ENCODE measurements at places on chromosomes 4 and X. TPM values are rescaled to one million over a fixed set of nuclear protein-coding genes. Genes with fewer than 3 reads are reported as not detected.
A peak's percentile ranks its signal among the peaks of the same experiment; 100 is the strongest.

The SYTL4 gene
- 24.2 TPM for polyA plus RNA-seq

DNA sequence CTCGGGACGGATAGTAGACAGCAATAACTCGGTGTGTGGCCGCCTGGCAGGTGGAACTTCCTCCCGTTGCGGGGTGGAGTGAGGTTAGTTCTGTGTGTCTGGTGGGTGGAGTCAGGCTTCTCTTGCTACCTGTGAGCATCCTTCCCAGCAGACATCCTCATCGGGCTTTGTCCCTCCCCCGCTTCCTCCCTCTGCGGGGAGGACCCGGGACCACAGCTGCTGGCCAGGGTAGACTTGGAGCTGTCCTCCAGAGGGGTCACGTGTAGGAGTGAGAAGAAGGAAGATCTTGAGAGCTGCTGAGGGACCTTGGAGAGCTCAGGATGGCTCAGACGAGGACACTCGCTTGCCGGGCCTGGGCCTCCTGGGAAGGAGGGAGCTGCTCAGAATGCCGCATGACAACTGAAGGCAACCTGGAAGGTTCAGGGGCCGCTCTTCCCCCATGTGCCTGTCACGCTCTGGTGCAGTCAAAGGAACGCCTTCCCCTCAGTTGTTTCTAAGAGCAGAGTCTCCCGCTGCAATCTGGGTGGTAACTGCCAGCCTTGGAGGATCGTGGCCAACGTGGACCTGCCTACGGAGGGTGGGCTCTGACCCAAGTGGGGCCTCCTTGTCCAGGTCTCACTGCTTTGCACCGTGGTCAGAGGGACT lies 5.7 kb upstream of the MSANTD1 start:
- DNase-seq = no peak

- peak; percentile 13 for DNase-seq
These were observed 136.2 kb upstream of the BMPR1B start for GRCh38 chr4:94621491-94622080.

GRCh38 chr4:89586864-89587263 lies 250.1 kb downstream of the SNCA start:
- DNase-seq = no peak

- DNase-seq = no peak
These were observed 210.9 kb downstream of the GRID2 start for GRCh38 chr4:92514627-92515026.

DNA sequence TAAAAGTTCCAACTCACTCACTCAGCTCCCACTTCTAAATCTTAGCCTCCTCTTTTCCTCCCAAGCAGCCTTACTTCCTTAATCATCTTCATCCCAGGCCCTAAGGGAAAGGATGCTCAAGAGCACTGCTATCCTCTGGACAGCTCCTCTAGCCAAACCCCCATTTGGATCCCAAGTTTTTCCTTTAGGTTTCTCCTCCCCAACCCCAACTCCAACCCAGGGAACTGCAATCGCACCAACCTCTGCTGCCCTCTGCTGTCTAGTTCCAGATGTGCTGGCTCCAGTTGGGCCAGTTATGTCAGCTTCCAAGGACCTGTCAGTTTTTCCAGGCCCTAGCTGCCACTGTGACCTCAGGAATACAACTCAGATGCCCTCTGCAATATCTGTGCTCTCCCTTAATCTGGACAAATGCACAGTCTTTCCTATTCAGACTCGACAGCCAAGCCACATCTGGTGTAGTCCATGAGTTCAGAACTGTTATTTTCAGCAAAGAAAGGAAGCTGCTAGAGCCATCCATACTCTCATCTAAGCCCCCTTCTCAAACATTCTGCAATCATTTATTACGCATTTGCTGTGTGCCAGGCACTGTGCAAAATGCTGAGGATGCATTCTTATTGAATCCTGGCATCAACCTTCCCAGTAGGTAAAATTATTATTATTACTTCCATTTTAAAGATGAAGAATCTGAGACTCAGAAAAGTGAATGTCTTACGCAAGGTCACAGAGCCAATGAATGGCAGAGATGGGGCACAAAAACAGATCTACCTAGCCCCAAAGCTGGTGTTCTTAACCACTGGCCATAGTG lies 12.3 kb upstream of the XPNPEP2 start:
- DNase-seq = no peak

GRCh38 chrX:45710081-45710801 lies 509.6 kb upstream of the DIPK2B start:
- DNase-seq = no peak

DNA sequence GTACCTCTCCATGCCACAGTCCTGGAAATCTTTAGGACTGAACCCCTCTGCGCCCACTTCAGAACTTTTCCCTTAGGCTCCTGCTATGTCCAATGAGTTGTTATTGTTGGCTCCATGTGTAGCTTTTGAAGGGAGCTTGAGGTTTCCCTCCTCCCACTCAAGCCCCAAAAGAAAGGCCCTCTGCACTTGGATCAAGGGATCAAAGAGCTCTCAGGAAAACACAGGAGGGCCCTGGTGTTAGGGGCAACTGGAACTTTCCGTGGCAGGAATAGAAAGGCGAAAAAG lies 135.0 kb downstream of the RASL11B start:
- DNase-seq = no peak

The UBA1 gene
- polyA plus RNA-seq = 211 TPM

The RTL3 gene
- polyA plus RNA-seq = not detected

GRCh38 chr4:70360460-70360859 lies at the start of gene SMR3A:
Gene SMR3A, plus strand, starts transcription at chr4:70360760. Its CDS starts 1,356 bp downstream, at chr4:70362116.
- no peak for DNase-seq

GRCh38 chr4:159145992-159146330 lies 43.1 kb downstream of the RAPGEF2 start:
- DNase-seq = no peak

DNA sequence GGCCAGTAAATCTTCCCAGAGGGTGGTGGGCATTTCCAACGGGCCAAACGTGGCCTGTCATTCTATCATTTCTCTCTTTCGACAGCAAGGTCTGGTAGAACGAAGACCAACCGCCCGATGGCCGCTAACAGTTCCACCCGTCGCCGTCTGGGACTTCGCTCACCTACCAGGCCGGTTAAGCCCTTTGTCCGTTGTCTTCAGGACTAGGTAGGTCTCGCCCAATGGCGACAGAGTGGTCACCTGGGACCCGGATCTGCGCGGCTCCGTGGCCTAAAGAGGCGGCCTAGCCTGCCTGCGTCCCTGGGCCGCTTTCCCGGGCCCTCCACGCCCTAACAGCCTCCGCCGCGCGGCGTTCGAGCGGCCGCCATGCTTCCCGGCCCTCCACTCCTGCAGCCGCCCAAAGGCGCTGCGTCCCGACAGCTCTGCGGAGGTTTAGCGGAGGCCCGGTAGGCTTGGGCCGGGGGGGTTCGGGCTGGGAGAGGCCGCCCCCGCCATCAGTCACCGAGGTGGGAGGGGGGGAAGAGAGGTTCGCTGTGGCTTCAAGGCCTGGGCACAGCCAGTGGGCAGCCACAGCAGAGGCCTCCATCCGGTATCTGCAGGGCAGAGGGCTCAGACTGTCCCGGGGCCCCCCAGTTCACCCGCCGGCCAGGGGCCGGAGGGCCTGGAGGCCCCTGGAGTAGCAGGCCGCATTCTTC lies 194.0 kb upstream of the BRWD3 start:
- DNase-seq = no peak

GRCh38 chr4:140004549-140004895 lies 149.5 kb downstream of the MAML3 start:
- no peak for DNase-seq

DNA sequence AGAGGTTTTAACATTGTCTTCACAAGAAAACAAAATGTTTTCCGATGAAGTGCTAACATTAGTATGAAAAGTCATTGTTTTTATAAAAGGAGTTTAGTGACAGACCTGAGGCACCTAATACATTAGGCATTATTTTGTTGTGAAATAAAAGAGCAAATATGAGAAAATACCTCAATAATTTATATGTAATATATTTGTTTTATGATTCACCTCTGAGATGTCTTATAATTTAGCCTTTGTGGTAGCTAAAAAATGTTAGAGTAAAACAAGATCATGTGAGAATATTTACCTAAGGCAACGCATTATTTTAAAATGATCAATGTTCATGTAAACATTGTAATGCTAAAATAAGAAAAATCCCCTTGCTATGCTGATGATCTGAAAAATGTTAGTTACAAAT lies 100.9 kb upstream of the WDFY3 start:
- DNase-seq = no peak

DNA sequence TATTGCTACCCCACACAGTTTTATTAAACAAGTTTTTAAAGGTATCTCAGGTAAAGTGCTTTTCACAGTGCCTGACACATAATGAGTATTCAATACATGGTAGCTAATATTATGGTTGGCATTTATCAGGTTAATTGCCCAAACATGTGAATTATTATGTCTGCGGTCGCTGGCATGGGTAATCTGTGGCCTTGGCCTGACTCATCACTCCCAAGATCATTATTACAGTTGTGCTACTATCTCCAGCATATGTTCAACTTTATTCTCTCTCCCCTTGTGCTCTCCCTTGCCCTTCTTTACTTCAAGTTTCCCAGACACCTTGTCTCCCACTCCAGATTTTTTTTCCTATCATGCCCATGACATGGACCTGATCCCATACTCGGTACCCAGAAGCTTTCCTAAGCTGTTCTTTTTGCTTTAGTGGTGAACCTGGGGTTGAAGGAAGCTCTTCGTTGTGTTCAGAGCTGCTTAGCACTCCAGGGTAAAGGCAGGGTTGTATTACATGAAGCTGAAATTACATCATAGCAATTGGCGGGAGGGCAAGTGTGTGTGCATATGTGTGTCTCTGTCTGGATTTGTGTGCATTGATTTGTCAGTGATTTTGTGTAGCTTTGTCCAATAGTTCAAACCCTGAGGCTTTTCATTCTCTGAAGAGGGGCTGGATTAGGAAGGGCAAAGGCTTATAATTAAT lies 176.5 kb upstream of the NRK start:
- no peak for DNase-seq

DNA sequence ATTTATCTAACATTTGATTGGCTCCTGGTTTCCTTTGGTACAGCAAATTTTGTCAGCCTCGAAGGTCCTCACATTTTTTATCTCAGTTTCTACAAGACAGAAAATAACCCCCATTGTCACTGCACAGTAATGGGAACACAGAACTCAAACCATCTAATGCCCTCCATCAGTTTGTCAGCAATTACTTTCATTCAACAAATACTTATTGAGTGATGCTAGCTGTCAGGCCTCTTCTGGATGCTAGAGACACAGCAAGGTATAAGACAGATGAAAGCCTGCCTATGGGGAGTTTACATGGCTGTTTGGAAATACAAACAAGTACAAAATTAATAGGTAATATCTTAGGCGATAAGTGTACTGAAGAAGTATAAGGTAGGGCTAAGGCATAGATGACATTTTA lies 5.0 kb upstream of the HTN3 start:
- no peak for DNase-seq

The PAGE2B gene
- not detected for polyA plus RNA-seq

- no peak for DNase-seq
These were observed 6.7 kb downstream of the SRD5A3 start for GRCh38 chr4:55352726-55353125.

The CRMP1 gene
- 52.3 TPM for polyA plus RNA-seq

GRCh38 chr4:146458594-146458993 lies 63.1 kb downstream of the SLC10A7 start:
- DNase-seq = no peak

The NDNF gene
- polyA plus RNA-seq = 64.4 TPM

DNA sequence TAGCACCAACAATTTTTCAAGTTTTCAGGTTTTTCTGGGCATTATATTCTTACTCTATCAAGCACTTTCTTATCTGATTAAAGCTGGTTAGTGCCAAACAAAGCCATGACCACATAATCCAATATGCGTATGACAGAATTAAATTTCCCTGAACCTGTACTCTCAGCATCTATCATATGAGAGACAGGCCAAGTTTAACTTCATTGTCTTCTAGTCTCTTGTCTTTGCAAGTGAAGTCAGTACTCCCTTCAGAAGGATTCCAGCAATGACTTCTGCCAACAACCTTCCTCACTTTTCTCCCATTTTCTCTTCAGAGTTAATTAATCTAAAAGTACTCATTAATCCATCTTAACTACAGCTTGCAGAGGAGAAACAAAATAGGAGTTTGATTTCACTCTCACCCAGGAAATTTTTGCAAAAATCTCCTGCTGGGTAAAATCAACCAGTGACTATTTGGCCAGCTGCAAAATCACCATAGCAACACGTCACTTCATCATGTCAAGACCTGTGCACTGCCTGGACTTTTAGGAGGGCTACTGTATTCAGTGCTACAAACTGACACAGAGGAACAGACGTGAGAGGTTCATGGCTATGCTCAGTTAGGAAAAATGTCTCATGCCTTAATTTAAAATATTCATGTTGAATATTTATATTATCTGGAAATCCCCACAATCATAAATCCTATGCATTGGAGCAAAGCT lies 208.4 kb downstream of the ANTXR2 start:
- DNase-seq = no peak

- no peak for DNase-seq
These were observed 279.2 kb upstream of the NOCT start for GRCh38 chr4:138736362-138736761.

Data from renal cortex interstitium (tissue), 15 donors.